ENCODE measurements at places on chromosomes 4 and X.
A peak's percentile ranks its signal among the peaks of the same experiment; 100 is the strongest.

DNA sequence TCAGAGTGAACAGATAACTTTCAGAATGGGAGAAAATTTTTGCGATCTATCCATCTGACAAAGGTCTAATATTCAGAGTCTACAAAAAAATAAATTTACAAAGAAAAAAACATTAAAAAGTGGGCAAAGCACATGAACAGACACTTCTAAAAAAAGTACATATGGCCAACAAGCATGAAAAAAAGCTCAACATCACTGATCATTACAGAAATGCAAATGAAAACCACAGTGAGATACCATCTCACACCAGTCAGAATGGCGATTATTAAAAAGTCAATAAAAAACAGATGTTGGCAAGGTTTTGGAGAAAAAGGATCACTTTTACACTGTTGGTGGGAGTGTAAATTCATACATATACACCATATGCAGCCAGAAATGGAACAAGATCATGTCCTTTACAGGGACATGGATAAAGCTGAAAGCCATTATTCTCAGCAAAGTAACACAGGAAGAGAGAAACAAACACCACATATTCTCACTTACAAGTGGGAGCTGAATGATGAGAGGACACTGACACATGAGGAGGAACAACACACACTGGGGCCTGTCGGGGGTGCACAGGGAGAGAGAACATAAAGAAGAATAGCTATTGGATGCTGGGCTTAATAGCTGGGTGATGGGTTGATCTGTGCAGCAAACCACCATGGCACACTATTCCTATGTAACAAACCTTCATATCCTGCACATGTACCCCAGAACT is 41.6 kb upstream of the ITM2A start:
- DNase-seq: no peak

DNA sequence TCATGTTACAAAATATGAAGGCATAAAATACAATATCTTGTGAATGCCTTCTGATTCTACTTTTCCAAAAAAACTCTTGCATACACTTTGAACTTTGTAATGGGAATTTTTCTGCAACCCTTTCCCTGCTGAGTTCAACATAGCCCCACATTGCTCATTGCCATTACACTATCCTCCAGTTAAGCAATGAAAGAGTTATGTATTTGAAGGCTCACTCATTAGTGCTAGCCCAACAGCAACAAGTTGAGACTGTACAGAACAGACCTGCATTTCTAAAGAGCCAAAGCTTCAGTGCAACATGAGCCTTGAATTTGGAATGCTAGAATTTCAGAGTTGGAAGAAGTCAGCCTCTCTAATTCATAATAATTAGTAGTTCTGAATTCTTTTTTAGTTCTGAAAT is 44.4 kb upstream of the STAG2 start:
- no peak for DNase-seq

- DNase-seq: no peak
Measured at GRCh38 chr4:1616557-1616930, 67.6 kb downstream of the FAM53A start.

DNA sequence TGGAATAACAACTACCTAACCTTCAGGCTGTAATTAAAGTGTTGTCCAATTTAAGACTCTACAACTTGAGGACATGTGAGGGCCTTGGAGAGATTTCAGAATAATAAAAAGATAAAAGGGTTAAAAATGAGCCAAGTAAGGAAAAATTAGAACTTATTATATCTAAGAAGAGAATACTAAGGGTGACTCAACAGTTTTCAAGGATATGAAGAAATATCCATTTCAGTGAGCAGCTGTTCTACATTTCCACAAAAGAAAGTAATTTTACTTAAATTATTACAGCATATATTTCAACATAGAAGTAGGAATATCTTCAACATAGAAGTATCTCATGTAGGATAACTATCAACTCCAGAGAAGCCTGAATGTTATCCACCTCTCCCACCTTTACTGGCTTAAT is 11.3 kb downstream of the SNX12 start:
- peak; percentile 63 for DNase-seq

- DNase-seq: peak; percentile 47
Measured at GRCh38 chrX:103376118-103376978, at the start of gene BEX3. TSS of gene BEX3 (plus strand) at chrX:103376538. CDS start at chrX:103377522, 984 bp downstream.

GRCh38 chrX:18682979-18683387 is 11.1 kb upstream of the RS1 start:
- no peak for DNase-seq

- DNase-seq: no peak
Measured at GRCh38 chr4:165381821-165382373, 3.1 kb downstream of the CPE start.

DNA sequence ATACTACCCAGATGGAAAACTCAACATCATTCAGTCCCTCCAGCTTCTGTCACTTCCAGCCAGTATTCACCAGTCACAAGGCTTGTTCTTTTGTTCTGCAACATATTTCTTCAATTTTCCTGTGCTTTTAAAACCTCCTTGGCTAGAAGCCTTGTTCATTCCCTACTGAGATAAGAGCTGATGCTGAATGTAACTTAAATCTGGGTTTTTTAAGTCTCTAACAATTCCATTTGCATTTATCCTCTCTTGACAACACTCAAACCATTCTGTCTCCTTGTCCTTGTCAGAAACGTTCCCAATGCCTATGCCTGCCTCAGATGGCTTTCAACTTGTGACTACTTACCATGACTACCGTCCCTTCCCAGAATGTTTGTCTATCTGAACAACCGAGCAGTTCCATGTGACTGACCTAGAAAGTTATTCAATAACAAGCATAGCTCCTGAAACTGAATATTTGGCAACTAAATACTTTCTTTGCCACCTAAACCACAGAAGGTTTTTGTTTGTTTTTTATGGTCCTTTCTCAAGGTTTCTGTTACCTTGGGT is 682.9 kb upstream of the GALNTL6 start:
- DNase-seq: no peak

- DNase-seq: no peak
Measured at GRCh38 chr4:38814386-38814785, 9.8 kb upstream of the TLR1 start.

Data from cardiac fibroblast (primary cell).